NCI-H510A (cell line): ENCODE measurements at places on chromosomes 3 and 15.

DNA sequence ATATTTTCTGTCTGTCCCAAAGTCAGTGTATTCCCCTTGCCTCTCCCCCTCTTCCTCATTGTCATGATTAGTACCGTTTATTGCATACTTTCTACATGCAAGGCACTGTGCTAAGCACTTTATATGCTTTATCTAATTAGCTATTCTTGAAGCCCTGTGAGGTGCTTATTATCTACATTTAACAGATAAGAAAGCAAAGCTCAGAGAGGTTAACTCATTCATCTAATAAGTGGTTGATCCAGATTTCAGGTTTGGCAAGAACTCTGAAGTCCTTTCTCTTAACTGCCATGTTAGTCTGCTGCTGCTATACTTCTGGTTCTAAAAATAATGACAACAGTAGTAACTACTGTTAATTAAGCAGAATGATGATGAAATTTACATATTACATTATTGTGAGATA lies 13.5 kb downstream of the IQGAP1 start:
- no peak for DNase-seq

DNA sequence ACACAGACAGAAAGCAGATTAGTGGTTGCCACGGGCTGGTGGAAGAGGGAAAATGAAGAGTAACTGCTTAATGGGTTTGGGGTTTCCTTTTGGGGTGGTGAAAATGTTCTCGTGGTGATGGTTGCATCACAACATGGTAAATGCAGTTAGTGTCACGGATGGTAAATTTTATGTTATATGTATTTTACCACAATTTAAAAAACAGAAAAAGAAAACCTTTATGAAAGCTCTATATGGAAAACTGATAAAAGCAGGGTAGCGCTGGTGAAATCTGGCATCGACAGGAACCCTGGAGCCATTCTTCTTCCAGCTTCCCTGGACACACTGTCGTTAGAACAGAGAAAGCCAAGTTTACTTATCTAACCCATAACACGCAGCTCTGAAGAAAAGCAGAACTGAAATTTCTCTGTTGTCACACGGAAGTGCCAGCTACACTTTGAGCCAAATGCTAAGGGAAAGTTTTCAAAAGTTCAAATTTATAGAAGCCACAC lies 287.7 kb upstream of the NR2F2 start:
- DNase-seq, result no peak

DNA sequence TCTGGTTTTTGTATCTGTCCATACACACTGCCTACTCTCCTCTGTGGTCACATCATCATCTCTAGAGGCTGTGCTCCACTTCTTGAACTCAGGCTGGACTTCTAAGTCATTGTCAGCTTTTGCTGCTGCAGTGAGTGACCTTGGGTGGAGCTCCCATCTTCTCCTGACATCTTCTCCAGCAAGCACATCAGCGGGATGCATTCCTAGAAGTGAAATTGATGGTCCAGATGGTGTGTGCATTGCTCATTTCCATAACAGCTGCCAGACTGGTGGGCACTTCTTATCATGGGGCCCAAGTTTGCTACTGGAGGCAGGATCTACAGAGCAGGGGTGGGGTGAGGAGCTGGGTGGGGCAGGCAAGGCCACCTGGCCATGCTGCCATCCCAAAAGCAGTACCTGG lies 109.9 kb downstream of the DNAJB8 start:
- DNase-seq, result no peak

DNA sequence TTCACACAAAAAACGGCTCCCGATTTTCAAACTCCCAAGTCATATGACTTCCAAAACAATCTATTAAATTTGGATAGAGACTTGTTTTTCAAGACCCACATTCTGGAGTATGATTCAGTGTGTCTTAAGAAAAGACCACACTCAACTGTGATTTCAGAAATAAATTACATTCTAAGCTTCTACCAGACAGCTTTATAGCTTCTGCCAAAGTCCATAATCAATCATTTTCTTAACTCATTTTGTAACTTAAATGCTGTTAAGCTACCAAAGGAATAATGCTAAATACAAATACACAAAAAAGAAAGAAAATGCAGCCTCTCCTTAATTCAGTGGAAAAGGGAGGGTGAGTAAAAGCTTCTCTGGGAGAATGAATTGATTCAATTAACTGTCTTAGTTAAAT lies 192.3 kb upstream of the P2RY1 start:
- DNase-seq, result no peak

- DNase-seq, result no peak
These were observed 46.7 kb downstream of the AMOTL2 start for GRCh38 chr3:134327594-134327975.

DNA sequence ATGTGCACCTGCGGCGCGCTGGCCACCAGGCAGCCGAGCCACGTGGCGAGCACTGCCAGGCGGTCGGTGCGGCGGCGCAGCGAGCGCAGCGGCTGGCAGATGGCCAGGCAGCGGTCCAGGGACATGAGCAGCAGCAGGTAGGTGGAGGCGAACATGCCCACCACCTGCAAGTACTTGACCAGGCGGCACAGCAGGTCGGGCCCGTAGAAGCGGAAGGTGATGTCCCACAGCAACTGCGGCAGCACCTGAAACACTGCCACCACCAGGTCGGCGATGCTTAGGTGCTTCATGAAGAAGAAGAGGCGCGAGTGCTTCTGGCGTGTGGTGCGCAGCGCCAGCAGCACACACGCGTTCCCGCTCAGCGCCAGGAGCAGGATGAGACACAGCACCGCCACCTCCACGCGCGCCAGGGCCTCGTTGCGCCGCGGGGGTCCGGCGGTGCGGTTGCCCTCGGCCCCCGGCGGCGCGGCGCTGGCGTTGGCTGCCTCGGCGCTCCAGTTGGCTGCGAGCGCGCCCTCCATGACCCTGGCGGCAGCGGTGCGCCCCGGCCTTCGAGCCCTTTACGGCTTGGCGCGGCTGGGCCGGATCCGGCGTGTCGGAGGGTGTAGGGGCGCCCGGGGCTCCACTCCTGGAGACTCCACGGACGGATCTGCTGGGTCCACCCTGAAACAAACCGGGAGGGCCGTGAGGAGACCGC lies 1.6 kb downstream of the OXTR start:
- DNase-seq, result peak; percentile 60

- no peak for DNase-seq
These were observed 28.8 kb downstream of the KNG1 start for GRCh38 chr3:186746008-186746407.

- no peak for DNase-seq
These were observed 45.4 kb downstream of the TMEM45A start for GRCh38 chr3:100537646-100538338.

- no peak for DNase-seq
These were observed 212.8 kb upstream of the RORA start for GRCh38 chr15:61441891-61442290.

GRCh38 chr3:69094467-69095205 lies 9.9 kb downstream of the ARL6IP5 start:
- DNase-seq, result no peak

DNA sequence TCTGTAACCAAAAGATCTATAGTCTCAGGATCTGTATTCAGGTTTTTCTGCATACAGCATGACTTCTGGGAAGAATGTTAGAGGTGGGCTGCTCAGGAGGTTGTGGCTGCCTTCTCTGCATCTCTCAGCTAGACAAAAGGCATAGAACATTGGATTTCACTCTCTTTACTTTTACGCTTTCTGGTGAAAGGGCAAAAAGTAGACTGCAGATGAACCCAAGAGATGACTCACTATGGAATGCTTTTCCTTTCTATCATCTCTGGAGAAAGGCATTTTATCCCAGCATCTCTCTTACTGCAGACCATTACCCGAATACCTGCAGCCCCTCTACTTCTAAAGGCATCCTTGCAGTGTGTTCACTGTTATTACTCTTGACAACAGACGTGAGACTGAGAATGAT lies 222.2 kb downstream of the WNT5A start:
- DNase-seq, result no peak

DNA sequence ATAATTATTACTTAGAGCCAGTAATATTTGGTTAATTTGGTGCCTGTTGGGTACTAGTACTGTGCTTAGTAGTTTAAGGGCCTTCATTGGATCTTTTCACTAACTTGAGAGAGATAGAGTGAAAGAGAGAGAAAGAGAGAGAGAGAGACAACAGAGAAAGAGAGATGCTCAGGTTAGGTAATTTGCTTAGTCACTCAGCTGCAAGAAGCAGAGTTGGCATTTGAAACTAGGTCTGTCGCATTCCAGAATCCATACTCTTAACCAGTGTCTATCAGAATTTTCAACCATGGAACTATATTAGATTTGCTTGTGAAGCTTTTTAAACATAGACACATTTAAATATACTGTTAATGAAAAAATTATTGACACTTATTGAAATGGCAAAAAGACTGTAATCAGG lies 31.1 kb upstream of the NUDT16 start:
- DNase-seq, result no peak
